ELF-1 (cell line): ENCODE measurements at places on chromosomes 3 and 15.
A peak's percentile ranks its signal among the peaks of the same experiment; 100 is the strongest.

DNA sequence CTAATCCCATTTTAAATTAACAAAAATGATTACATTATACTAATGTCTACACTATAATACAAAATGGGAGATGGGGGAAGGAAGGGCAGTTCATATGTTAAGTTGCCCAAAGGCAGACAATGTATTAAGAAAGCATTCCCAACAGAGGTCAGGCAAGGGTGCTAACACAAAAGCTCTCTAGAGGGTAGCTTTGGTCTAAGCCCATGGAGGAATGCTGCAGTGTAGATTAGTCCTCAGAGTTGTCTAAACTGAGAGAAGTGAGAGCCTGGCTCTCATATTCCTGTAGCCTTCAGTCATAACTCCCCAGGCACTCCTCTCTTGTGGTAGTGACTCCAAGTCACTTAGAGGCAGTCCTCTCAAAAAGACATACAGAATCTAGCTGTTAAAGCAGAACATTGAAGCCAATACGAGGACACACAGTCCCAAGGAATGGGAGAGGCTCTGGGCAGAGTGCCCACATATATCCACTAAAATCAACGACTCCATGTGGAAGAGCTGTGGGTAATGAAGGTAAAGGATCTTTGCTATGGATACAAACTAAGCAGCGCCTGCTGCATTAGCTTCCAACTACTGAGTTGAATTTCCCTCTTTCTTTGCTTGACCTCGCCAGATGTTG, 14.5 kb downstream of the NEK10 start:
- peak; percentile 5 for DNase-seq

DNA sequence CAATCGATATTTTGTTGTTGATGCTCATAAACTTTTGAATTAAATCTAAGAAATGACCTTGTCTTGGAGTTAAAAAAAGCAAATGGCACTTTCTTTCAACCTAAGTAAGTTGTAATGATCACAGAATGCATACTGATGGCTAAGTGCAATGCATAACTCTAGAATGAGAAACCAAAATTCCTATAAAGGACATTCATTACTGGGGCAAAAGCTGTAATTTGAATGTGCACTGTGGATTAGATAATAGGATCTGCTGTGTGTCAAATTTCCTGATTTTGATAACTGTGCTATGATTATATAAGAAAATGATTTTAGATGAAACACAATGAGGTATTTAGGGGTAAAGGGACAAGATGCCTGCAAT, 14.3 kb downstream of the SIAH2 start:
- DNase-seq, result no peak

DNA sequence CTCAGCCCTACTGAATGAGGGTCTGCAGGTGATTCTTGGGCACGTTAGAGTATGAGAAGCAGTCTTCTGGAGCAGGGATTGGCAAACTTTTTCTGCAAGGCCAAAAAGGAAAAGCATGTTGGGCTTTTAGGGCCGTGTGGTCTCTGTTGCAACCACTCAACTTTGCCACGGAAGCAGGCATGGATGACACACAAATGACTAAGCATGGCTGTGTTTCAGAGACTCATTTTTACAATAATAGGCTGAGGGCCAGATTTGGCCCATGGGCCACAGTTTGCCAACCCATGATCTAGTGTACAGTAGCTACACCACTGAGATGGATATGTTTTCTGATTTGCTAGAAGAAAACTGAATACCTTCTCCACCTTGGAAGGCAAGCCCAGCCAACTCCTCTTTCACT, 66.1 kb upstream of the PRICKLE2 start:
- DNase-seq, result no peak

DNA sequence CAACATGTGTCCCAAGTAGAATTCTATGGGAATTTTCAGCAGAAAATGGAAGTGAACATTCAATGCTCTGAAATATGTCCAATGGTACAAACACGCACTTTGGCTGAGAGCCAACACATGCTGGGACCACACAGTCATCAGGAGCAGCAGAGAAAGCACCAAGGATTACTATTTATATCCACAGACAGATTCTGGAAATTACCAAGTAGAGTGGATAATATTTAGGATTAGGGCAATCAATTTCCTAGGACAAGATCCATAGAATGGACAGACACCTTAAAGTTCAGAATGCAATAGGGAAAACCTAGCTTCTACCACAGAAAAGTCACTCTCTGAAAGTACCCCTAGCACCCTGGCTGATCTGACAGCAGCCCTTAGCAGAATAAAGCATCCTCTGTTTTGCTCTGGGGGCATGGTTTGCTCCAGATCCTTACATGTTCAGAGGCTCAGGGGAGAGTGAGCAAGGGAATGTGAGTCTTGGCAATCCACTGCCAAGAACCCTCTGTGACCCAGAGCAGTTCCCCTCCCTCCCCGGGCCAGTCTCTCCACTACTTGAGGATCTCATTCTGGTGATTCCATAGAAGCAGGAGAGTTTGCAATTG, 206.0 kb upstream of the WNT5A start:
- no peak for DNase-seq

DNA sequence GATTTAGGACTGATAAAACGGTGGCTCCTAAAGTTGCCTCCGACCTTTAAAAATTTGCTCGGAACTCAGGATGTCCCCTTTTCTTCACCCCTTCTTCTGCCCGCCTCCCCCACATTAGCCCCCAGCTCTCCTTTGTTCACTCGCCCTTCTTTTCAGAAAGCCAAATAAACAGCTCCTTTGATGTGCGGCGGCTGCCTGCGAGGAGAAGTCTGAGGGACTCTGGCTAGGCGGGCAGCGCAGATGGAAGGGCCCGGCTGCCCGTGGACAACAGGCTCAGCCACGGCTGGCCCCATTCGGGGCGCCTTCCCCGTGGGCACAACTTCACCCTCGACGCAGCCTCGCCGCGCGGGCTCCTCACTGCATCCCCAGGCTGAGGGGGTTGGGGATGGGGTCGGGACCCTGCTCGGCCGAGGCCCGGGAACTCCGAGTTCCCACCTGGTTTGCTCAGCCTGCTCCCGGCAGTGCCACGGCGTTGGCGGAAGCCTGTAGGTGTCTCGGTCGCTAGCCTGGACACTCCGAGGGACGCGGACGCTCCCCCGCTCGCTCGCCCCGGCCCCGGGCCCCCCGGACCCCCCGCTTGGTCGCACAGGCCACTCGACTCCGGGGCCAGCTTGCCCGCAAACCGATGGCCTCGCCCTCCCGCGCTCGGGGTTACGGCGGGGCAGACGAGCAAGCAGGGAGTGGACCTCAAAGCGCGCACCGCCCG, 897 bp upstream of the TLE3 start:
- DNase-seq, result peak; percentile 89

DNA sequence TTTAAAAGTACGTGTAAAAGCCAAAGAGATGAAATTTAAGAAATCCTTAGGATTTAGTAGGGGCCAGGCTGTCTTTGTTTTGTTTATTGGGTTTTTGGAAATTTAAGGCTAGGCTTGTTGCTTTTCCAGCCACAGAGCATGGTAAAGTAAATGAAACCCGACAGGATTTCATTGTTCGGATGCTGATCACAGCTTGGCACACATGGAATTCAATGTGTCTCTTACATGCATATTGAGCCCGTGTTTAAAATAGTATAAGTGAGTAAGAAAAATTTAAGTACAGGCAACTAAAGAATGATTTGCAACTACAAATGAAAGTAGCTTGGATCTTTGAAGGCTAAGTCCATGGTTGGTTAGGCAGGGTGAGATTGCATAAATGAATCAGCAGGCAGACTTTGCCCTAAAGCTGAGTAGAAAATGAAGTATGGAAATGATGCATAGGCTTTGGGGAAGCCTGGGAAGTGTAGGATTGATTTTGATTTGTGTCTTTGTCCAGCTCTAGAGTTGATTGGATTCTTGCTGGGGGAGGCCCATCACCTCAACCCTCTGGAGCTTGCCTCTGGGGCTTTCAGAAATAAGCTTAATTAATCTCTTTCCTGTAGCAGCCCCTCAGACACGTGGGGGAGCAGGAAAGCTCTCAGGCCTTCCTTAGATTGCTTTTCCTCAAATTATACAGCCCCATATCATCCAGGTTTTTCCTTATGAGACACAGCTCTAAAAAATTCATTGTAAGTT, 68.2 kb upstream of the ADAMTSL3 start:
- DNase-seq, result no peak

GRCh38 chr15:70833861-70834765, 19.8 kb downstream of the LARP6 start:
- peak; percentile 37 for DNase-seq

DNA sequence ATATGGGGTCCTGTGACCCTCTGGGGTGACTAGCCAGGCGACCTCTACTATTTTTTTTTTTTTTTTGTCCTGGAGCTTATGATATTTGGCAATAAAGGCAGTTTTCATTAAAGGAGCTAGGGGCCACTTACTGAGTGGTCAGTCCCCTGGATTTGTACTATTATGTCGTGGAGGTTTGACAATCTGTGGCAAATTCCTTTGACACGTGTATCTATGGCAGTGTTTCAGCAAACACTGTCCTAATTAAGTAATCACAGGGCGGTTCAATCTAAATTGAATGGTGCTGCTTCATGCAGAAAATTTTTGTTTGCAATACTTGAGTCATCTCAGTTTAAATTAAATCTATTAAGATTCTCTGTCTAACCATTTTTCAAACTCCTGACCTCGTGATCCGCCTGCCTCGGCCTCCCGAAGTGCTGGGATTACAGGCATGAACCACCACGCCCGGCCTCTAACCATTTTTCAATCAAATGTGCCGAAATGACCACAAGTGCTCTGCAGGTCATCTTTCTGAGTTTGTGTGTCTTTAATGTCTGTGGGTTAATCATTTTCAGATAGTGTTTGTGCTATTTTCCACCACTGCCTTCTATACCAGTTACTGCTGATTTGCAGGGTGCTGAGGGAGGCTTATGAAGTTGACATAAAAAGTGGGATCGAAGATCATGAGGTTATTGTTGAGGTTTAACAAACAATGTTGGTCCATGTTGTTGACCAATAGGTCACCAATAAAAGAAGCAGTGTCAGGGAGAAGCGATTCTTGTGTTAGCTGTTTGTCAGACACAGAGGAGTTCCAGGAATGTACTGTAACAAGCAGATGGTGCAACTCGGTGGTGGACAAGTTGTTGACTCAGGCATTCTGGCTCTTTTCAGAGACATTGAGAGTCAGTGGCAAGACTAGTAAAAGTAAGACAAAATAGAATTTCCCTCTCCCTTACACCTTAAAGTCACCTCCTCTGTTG, 18.6 kb upstream of the SLC2A2 start:
- no peak for DNase-seq

- DNase-seq, result peak; percentile 0
These were observed 231.8 kb downstream of the UACA start for GRCh38 chr15:70531576-70531975.

DNA sequence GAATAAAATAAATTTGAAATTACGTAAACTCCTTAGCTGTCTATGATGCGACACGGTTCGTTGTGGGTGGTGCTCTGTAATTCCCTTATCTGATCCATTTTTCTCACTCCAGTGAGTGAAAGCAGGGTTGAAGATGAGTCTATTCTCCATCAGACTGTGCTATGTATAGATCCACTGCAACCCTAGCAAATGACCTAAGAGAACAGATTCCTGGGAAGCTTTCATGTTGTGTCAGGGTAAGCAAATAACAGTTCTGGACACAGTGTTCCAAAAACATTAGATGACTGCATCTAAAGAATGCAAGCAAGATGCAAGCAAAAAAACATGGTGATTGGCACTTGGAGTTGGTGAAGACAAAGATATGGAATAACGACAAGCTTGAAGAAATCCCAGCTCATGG, 239.3 kb downstream of the SLC9A9 start:
- DNase-seq, result no peak

DNA sequence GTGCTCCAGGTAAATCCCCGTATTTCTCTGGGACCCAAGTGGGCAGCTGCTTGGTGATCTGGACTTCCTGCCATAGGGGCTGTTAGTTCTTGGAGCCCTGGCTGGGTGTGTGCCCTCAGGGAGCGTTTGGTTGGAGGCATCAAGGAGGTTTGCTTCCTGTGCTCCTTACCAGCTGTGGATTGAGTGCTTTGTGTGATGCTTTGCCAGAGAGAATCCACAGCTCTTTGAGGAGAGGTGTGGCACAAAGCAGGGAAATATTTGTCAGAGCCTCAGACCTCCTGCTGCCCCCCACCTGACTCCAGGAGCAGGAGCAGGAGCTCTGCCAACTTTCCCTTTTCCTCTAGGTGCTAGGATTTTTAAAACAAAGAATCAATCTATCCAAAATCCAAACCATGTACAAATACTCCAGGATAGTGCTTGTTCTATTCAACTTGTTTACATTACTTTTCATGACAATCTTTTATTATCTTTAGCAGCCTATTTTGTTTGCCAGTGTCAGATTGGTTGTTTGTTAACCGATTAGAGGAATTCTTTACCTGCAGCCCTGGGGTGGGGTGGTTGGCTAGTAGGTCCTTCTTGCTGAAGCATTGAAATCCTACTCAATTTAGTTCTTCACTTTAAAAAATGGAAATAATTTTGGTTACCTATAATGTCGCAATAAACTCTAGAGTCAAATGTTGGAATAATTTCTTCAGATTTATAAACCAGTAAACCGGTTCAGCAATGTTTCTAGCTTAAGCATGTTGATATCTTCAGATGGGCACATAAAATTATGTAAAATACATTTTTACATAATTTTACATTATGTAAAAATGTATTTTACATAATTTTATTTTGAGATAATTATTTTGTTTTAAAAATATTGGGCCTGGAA, 2.5 kb downstream of the CTDSPL start:
- DNase-seq, result peak; percentile 57

DNA sequence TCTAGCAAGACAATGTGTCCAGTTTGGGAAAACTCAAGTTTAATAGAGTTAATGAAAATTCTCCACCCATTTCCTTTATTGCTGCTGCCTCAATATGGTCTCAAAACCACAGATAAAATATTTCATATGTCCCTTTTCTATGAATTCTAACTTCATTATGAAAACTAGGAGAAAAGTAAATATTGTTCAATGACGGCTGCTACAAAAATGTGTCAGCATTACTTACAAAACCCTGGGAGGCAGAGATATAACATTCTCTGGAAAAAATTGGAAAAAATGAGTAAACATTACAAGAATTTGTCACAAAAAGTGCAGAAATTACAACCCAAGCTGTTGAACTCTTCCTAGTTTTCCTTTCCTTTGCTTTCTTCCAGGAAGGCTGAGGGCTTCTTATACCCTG, 22.2 kb upstream of the FBN1 start:
- no peak for DNase-seq

GRCh38 chr3:37905987-37906674, 44.5 kb downstream of the CTDSPL start:
- DNase-seq, result no peak

DNA sequence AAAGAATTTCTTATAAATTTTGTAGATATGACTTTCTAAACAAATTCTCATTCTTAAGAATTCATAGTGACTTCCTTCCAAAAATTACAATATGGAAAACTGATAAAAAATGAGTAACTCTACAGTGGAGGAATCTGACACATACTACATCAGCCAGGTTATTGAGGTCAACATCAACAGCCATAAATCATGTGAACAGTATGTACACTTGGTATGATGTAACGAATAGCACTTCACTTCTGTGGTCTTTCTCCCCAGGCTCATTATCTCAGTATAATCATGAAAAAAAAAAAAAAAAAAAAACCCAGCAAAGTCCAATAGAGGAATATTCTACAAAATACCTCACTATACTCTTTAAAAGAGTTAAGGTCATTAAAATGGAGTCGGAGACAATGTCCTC, 111.2 kb upstream of the SUCLG2 start:
- DNase-seq, result no peak
